ENCODE measurements at places on chromosomes 1 and 21. TPM values are rescaled to one million over a fixed set of nuclear protein-coding genes. Genes with fewer than 3 reads are reported as not detected.

OR10J1 gene
- not detected for total RNA-seq

ABCG1 gene
- total RNA-seq: 6.3 TPM

CD101 gene
- total RNA-seq: 1.4 TPM

FCGR2B gene
- 0.31 TPM for total RNA-seq

ARHGEF10L gene
- total RNA-seq: 36.2 TPM

DNA sequence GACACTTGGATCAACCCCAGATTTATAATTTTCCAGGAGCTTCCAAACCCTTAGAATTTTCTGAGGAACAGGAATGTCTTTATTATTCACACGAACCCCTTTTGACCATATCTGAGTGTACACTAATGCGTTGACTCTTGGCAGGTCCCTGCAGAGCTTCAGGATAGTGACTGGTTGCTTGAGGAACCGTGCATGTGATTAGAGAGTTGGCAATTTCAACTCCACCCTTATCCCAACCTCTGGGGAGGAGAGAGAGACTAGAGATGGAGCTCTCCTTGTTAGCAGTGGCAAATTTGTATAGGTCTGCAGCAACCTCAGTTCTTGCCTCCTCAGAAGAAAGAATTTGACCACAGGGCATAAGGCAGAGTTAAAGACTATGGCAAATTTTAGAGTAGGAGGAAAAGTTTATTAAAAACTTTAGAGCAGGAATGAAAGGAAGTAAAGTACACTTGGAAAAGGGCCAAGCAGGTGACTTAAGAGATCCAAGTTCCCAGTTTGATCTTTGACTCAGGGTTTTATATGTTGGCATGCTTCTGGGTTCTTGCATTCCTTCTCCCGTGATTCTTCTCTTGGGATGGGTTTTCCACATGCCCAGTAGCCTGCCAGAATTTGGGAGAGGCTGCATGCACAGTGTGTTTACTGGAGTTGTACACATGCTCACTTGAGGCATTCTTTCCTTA is 93.8 kb upstream of the ETV3 start:
- no peak for DNase-seq

- DNase-seq: no peak
These were observed 5.7 kb upstream of the FYB2 start for GRCh38 chr1:56824938-56825337.

GRCh38 chr21:26106562-26106961 is 64.0 kb downstream of the APP start:
- no peak for DNase-seq

DNA sequence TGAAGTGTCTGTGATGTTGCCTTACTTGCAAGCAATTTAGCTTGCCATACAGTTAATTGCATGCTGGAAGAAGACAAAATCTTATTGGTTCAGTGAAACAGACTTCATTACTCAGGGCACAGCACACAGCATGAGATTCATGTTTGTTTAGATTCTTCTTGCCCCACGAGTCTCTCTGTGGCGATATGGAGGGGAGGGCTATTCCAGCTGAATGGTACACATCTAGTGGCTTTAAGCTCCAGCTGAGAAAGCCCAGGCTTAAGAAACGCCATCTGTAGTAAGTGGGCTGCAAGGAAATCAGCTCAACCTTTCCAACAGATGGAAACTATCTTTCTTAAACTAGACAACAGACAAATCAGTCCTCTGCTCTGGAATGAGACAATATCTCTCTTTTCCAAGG is 1022.0 kb downstream of the NCAM2 start:
- no peak for DNase-seq

- DNase-seq: no peak
These were observed 38.7 kb upstream of the CD55 start for GRCh38 chr1:207282496-207283380.

- no peak for DNase-seq
These were observed 1761.9 kb downstream of the PLA2G4A start for GRCh38 chr1:188590641-188591040.

GRCh38 chr1:71557138-71557537 is 476.3 kb upstream of the ZRANB2 start:
- no peak for DNase-seq

DNA sequence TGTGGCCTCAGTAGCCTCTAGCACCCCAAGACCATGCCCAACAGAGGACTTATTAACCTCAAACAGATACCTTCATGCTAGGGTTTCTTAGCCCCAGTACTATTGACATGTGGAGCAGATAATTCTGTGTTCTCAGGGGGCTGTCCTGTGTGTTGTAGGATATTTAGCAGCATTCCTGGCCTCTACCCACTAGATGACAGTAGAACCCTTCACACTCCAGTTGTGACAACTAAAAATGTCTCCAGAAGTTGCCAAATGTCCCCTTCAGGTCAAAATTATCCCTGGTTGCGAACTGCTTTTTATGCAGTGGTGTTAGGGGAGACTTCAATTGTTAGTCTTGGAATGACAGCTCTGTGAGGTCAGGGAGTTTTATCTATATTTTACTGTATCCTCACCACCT is 8.1 kb downstream of the KAZN start:
- no peak for DNase-seq

DNA sequence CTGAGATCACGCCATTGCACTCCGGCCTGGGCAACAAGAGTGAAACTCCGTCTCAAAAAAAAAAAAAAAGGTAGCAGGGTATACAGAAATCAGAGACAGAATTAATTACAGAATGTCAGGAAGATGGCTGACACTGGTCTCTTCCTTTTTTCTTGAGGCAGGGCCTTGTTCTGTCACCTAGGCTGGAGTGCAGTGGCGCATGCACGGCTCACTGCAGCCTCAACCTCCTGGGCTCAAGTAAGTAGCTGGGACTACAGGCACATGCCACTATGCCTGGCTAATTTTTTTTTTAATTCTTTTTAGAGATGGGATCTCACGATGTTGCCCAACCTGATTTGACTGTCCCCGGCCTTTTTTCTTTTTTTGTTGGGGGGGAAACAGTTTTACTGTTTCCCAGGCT is 16.4 kb downstream of the RNU5D-1 start:
- DNase-seq: no peak

GRCh38 chr1:240169188-240169587 is 77.5 kb downstream of the FMN2 start:
- no peak for DNase-seq

GRCh38 chr21:28127175-28127785 is 865.4 kb downstream of the LTN1 start:
- no peak for DNase-seq
